DMS 273 treated with DMSO at 0.1 percent for 48 hours (cell line): ENCODE measurements at places on chromosomes 11 and 22.

DNA sequence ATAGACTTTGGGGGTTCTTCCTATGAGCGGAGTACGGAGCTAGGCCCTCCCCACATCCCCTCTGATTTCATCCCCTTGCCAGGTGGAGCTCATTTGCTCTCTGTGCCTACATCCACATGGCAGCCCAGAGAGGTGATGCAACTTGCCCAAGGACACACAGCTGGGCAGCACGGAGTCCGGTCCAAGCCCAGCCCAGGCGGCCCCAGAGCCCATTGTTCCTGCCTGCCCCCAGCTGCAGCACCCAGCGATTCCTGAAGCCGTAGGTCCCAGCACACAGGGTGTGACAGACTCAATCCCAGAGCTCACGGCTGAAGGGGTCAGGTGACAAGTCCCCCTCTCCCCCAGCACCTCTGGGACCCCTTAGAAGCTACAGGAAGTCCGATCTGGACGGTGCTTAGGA lies 22.2 kb upstream of the RFPL3 start:
- no peak for DNase-seq

DNA sequence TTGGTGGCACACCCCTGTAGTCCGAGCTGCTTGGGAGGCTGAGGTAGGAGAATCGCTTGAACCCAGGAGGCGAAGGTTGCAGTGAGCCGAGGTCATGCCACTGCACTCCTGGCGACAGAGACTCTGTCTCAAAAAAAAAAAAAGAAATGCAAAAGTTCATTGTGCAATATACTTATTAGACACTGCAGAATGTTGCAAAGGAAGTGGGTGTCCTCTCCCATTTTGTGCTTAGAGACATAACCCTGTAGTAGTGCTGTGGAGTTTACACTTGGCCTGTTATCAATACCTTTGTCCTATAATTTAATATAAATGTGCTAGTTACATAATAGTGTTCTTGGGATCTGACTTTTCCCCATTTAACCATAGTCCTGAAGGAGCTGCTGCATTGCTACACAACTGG lies 9.4 kb downstream of the BCL2L13 start:
- no peak for DNase-seq

DNA sequence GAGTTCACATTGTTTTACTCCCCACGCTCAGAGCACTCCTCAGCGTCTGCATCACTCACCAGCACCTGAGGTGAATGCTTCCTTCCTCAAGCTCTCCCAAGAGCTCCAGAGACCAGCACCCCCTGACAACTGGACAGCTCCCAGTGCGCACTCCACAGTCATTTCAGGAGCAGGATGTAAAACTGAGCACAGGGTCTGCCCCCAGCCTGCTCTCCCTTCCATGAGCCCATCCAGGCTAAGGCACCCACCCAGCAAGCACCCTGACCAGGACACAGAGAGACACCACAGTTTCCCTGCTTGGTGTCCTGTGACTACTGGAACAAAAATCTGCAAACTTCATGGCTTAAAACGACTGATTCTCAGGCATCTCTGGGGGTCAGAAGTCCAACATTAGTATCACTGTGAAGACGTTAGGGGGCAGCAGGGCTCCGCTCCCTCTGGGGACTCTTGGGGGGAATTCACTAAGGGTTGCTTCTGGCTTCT lies 3.3 kb downstream of the SCGB1D2 start:
- DNase-seq = no peak

DNA sequence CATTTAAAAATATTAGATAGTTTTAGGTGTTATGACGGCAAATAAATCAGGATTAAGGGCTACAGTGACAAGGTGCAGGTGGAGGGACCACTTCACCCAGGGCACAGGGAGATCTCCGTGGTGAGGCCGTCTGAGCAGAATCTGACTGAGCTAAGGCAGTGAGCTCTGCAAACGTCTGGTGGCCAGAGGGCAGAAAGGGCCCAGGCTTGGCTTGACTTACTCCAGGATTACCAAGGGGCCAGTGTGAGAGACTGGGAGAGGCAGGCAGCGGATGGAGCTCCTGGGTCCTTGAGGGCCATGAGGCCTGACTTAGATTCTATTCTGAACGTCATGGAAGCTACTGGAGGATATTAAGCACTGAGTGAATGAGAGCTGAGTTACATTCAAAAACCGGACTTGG lies 125.9 kb upstream of the B3GAT1 start:
- DNase-seq = no peak

- no peak for DNase-seq
Observed at GRCh38 chr22:35523167-35523947, 17.3 kb upstream of the RASD2 start.

DNA sequence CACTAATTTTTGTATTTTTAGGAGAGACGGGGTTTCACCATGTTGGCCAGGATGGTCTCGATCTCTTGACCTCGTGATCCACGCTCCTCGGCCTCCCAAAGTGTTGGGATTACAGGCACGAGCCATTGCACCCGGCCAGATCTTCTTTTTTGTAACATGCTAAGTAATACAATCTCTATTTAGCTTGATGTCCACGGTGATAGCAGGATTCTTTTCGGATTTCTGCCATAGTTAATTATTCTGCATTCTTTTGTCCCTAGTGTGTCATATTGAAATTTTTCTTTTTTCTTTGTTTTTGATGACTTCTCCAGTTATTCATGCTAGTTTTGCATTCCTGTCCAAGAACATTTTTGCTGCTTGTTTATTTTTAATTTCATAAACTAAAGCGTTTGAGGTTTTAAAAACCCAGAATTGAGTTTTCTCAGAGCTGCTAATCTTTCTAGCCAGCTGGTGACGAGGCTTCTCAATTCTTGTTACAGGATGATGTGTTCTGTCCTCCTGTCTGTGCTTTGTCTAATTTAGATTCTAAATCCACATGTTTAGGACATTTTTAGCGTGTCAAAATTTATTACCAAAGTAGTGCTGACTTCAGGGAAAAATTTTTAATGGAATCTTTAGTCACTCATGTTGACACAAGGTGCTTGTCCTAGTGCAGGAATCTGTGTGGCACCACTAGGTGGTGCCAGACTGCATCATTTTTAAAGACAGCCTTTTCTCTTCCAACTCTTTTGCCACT lies 21.8 kb downstream of the NF2 start:
- no peak for DNase-seq

DNA sequence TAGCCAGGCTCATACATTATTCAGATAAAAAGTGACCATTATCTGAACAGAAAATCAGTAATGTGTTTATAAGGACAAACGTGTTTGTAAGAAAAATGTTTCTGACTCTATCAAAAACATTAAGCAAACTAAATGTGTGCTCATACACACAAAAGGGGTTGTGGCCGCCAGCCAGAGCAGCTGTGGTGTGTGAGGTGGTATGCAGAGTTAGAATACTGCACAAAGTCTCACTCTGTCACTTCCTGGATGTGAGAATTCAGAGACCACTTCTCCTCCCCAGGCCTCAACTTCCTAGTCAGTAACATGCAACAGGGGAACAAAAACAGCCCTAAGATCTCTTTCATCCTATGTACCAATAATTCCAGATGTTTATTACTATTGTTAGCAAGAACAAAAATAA lies 9.4 kb downstream of the OR5B21 start:
- no peak for DNase-seq

GRCh38 chr11:65575568-65576231 lies at the start of gene EHBP1L1:
TSS of gene EHBP1L1 (plus strand) at chr11:65576053. CDS start at chr11:65576303, 250 bp downstream.
- no peak for DNase-seq

GRCh38 chr11:74533421-74533820 lies 39.9 kb upstream of the LIPT2 start:
- no peak for DNase-seq

DNA sequence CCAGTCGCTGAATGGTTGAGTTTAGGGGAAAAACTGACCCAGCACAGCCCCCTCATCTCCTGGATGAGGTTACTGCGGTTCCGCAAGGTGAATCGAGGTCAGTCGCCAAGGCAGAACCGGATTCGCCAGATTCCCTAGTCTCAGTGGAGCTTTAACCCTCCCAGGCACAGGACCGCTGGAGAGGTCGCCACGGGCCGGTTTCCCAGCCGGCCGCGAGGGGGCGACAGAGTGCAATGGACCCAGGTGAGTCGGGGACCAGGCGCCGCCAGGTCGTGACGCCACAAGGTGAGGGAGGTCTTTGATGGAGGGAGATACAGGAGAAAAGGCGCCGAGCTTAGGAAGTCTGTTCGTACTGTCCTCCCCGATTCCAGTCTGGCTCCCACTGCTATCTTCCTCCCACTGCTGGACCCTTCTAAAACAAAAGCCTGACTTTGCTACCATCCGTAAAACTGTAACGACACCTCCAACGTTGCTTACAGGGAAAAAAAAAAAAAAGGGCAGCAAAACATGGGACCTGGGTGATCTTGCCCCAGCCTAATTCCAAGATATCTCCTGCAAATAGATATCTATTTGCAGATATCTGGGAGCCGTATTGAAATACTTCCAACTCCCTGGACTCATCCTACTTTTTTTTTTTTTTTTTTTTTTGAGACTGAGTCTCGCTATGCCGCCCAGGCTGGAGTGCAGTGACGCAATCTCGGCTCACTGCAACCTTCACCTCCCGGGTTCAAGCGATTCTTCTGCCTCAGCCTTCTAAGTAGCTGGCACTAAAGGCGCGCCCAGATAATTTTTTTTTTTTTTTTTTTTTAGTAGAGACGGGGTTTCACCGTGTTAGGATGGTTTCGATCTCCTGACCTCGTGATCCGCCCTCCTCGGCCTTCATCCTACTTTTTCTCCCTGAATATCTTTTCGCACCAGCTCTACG lies 1.4 kb upstream of the GGA1 start:
- DNase-seq = peak; percentile 7

DNA sequence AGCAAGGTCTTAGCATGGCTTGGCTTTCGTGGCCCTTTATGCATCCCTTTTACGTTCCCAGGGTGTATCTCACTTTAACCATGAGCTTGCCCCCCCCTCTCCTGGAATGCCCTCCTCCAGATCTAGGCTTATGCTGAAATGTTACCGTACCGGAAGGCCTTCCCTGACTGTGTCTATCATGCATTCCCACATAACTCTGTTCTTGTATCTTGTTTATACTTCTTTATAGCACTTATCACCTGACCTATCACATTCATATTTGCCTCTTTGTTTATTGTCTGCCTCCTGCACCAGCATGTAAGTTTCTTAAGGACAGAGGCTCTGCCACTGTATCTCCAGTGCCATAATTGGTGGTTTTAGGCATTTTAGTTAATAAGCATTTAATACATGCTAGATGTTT lies 38.9 kb downstream of the PPFIBP2 start:
- no peak for DNase-seq

DNA sequence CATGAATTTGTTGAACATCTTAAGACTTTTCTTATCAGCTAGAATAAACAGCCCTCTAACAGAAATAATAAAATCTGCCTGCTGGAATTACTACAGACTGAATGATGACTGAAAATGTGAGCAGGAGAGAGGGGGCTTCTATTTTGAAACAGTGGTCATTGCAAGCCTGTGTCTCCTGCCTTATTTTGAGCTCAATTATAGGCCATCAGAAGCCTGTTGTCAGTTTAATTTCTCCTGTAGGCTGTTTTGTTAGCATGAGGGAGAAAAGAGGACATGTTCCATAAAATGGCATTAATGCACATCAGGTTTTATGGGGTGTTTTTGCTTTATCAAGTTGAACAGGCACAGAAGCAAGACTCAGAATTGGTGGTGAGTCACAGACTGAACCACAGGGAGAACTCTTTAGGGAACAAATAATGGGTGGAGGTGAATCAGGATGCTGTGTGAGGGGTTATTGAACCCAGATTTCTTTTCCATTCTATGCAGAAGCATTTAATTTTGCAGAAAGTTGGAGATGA lies 129.1 kb downstream of the PARVA start:
- no peak for DNase-seq

GRCh38 chr22:48264586-48264985 lies 1502.1 kb downstream of the TBC1D22A start:
- no peak for DNase-seq

GRCh38 chr11:128709402-128709801 lies 15.5 kb downstream of the FLI1 start:
- no peak for DNase-seq

- no peak for DNase-seq
Observed at GRCh38 chr11:2990617-2991451, 1.3 kb downstream of the NAP1L4 start.

- DNase-seq = no peak
Observed at GRCh38 chr11:7548659-7549274, 35.0 kb downstream of the PPFIBP2 start.

DNA sequence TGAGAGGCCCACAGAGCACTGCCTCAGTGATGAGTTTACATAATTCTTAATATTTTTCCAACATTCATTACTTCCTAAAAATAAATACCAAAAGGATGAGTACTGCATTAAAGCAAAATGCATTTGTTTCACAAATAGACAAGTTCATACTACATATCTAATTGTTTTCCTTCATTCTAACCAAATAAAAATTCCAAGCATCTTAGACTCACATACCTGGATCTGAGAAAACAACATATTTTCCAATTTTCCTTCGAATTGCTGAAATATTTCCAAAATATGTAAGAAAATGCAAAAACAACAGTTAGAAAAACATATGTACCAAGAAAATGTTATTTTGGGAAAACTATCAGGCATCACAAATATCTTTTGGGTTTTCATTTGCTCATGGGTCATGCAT lies 127.9 kb upstream of the CEP126 start:
- no peak for DNase-seq

- no peak for DNase-seq
Observed at GRCh38 chr11:124937336-124937935, 1.6 kb upstream of the HEPACAM start.

- no peak for DNase-seq
Observed at GRCh38 chr11:102470251-102470650, 17.7 kb upstream of the TMEM123 start.

DNA sequence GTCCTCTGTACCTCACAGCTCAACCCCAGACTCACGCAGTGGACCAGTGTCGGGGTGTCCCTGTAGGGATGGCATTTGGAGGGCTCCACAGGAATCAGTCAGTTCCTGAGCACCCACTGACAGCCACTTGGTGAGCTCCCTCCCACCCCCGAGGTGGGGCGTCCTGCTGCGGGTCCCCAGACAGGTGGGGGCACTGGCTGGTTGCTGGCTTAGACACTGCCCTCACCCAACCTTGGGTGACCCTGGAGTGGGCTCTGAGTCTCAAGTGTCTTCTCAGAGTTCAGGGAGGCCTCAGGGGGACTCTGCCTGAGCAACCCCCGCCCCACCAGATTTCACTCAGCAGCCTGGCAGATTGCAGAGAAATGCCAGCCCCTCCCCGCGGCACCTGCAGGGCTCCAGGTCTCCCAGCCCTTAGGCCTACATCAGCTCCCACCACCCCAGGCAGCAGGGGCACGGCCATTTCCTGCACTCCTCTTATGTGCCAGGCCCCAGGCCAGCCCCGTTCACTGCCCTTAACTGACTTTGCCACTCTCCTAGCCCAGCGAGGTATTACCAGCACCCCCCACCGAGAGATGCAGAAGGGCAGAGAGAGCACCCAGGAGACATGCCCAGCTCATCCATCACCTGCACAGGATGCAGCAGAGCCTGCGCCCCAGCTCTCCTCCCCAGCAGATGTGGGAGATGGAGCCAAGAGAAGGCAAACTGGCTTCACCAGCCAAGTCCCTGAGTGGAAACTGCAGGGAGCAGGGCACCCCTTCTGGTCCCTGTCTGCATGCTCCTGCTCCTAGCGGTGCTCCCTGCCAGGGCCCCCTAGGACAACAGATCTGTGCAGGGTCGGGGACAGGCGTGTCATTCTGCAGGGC lies 2.4 kb downstream of the PRR5 start:
- DNase-seq = no peak
